GOT3 (cell line): ENCODE measurements at places on chromosomes 16 and 17.
A peak's percentile ranks its signal among the peaks of the same experiment; 100 is the strongest.

DNA sequence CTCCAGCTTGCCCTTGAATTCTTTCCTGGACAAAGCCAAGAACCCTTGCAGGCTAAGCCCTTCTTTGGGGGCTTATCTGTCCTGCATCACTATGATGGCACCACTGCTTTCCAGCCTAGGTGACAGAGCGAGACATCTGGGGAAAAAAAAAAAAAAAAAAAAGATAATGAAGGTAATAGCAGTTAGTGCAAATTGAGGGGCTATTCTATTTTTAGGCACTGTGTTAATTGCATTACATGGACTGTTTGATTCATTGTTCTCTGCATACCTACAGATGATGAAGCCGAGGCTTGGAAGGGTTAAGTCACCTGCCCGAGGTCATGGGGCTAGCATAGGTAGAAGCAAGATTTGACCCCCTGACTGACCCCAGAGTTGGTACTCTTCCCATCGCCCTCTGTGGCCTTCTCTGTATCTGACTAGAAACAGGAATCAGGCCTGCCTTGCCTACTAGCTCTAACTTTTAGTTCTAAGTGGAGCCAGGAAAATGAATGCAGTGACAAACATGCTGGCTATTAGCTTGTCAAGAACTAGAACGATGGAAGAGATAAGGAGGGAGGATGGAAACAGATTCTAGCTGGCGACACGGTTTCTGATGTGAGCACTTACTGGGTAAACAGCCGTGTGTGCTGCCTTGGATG lies 312.1 kb downstream of the SNX29 start:
- DNase-seq = no peak

- DNase-seq = no peak
These were observed 22.9 kb downstream of the SOCS1 start for GRCh38 chr16:11232852-11233726.

GRCh38 chr16:70738083-70738977 lies 52.5 kb upstream of the MTSS2 start:
- peak; percentile 37 for DNase-seq

GRCh38 chr17:28228986-28229729 lies 89.8 kb upstream of the TMEM97 start:
- DNase-seq = no peak

DNA sequence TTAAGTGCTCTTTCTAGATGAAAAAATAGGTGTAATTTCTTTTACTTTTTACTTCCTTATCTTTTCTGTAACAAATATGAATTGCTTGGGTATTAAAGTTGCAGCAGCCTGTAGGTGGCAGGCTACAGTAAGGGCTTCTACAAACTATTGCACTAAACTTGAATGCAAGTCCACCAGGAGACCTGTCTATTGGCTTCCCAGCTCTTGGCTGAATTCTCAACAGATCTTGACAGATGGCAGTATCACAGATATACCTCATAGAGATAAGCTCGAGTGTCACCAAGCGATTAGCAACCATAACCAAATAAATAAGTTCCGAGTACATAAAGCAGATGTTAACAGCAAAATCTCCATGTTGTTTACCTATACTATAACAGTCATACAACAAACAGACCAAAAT lies 5.9 kb downstream of the BBS2 start:
- DNase-seq = no peak

DNA sequence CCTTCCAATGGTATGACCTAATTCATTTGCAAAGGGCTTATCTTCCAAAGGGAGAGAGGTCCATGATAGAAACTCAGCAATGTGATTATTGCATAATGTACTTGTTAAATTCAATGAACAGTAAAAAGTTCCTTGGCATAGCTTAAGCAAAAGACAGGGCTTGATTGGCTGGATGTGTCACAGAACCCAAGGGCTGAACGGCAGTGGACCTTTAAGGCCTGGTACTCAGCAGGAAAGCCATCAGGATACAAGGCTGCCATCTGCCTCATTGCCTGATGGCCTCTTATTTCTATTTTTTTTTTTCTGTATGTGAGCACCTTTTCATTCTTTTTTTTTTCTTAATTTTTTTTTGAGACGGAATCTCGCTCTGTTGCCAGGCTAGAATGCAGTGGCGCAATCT lies 208.9 kb upstream of the WSCD1 start:
- DNase-seq = no peak

GRCh38 chr17:61179380-61179806 lies 220.2 kb upstream of the TBX2 start:
- DNase-seq = no peak

- DNase-seq = no peak
These were observed 166.1 kb downstream of the PRKCA start for GRCh38 chr17:66468241-66469087.

DNA sequence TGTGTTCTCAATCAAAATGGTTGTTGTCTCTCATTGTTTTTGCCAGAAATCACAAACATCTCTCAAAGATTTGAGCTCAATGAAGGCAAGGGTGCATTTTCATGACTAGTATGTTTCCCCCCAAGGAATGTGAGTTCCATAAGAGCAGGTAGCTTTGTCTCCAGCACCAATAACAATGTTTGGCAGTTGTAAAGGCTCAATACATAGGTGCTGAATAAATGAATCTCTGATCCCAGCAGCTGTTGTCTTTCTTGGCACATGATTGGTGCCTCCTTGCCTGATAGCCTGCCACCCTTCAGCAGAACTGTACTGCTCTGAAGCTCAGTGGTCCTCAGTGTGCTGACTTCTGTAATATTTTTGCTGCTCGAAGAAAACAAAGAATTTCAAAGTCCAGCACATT lies 103.1 kb upstream of the CDH11 start:
- no peak for DNase-seq

DNA sequence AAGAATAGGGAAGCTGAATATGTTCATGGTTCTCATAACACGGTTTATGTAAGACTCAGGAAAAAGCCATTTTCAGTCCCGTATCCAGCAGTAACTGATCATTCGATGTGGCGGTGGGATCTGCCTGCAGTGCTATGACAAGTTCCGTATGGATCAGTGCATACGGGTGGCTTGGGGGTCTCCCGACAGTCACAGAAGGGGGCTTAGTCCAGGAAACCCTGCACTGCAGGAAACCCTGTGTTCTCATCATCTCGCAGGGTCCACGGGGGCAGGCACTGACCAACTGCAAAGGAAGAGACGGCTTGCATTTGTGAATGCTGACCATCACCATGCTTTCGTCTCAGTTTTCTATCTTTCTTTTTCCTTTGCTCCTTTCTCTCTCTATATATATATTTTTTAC lies 7.7 kb downstream of the MTHFSD start:
- DNase-seq = no peak

DNA sequence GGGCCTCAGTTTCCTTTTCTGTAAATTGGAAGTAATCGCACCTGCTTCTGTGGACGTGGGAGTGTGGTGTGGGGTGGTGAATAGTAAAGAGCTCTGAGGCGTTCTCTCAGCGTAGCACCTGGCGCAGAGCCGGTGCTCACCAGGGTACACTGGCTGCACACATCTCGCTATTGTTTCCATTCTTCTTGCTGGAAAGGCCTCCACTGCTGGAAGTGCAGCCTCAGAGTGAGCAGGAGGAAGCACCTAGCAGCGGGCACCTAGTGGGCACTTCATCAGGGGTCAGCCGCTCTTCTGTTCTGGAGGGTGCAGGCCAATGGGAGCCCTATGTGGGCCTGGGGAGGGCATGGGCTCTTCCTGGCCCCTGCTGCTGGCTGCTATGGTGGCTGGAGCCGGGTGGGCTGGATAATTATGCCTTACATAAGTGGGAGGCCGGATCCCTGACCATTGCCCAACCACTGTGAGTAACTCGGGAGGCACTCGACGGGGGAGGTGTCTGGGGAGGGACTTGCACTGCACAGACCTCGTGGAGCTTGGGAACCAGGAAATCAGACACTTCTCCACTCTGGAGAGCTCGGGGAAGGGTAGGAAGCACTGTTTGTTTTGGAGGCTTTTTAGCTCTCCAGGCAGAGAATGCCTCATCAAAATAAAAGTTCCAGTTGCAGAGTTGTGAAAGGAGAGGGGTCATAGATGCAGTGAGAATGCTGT lies 1.7 kb downstream of the MAP2K3 start:
- DNase-seq = peak; percentile 76

DNA sequence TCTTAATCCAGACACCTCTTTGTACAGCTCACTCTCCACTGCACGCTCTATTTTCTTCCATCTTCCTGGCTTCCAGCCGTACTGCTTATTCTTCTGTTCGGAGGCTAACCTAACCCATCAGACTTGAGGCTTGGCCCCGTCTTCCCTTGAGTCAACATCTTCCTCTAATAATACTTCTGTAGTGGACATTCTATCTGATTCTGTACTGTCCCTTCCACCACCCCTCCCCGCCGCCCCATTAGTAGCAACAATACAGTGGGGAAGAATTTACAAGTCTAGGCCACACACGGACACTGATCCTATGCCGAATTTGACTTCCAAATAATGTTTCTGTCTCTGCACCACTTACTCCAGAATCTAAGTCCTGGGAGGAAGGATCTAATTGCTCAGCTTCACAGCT lies 86.0 kb upstream of the TNRC6A start:
- DNase-seq = no peak

DNA sequence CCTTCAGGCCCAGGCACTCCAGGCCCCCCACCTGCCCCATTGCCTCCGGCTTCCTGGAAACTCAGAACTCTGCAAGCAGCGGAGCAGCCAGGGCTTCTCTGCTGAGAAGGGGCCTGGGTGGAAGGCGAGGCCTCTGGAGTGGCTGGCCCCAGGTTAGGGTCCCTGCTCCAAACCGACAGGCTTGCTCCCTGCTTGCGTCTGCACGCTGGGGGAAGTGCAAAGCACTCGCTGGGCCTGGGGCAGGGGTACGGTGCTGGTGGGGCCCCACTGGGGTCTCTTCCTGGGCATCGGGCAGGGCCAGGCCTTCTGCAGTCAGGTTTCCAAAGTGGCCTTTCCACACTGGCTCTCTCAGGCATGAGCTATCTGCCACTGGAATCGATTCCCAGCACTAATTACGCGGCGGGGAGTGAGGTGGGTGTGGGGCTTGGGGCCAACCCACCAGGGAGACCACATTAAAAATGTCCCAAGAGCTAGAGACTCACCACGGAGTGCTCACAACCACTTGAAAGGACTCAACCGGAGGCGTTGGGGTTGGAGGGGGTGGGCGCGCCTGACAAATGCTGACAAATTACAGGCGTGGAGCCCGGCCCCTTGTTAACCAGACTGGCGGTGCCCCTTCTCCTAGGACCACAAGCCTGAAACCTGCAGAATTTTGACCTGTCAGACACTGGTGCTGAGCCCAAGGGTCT lies 17.9 kb downstream of the FAM83G start:
- no peak for DNase-seq

DNA sequence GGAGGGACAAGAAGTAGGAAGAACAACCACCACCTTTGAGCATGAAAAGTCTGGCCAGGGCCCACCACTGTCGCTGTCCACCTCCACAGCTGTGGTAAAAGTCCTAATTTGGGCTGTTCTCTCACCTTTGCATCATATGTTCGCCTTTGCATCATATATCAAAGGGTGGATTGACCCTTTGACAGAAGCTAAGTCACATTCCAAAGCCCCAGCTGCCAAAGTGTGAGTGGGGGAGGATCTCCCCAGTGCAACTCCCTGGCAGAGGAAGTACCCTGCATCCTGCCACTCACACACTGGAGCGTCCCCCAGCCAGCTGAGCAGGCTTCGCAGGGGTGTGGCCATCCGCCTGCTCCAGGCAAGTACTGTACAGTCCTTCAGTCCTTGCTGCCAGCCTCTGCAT lies 12.7 kb upstream of the SPECC1 start:
- DNase-seq = no peak

DNA sequence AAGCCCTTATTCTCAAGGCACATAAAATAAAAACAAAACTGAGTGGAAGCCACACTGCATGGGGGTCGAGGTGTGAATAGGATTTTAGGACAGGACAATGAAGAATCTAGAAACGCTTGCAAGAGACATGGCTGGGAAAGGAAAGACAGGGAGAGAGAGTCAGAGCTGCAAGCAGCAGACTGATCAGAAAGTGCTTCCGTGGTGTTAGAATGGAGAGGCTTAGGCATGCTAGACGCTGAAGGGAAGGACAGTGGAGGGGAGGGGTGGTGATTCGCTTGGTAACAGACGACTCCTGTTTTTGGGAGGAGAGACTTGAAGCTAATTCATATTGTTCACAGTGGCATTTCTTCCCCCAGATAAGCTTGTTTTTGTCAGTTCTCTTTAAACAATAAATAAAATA lies 173.5 kb downstream of the AIPL1 start:
- DNase-seq = no peak

DNA sequence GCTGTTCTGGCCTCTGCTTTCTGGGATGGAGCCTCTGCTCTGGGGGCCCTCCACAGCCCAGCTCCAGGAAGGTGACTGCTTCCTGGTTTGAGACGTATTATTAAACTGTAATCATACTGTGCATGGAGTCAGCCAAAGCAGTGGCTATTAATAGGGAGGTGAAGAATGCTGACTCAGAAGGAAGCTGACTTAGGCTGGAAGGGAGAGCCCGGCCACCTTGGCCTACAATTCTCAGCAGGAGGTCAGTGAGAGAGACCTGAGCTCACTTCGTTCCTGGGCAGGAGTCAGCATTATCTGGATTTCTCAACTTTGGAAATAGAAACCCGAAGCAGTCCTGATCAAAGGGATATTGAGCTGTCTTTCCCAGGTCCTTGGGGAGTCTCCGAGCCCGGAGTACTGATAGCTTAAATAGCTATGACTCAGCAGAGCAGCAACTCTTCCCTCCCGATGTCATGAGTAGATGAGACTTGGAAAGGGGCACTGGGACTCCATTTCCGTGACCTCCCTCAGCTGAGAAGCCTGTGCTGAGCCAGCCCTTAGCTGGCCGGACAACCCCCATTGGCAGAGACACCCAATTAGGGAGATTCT lies 91.8 kb downstream of the YPEL2 start:
- DNase-seq = no peak

DNA sequence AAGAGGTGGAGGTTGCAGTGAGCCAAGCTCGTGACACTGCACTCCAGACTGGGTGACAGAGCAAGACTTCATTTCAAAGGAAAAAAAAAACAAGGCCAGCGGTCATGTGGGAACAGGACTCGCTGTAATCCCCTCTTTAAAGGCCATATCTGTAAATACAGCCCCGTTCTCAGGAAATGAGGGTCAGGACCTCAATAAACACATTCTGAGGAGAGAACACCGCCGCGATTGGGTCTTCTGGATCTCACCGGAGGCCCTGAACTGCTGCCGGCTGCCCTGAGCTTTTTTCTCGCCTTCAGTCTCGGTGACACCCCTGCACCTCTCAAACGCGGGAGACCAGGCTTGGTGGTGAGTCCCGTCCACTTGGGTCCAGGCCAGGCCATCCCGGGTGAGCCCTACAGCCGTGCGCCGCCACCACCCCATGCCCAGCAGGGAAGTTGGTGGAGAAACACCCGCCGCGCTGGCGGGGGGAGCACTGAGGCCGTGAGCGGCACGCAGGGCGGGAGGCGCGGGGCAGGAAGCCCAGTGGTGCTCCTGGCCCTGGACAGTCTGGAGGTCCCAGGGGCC lies 28.4 kb downstream of the SLC25A10 start:
- DNase-seq = no peak

GRCh38 chr17:43517615-43518386 lies 28.3 kb downstream of the ETV4 start:
- no peak for DNase-seq
